Activated naive CD4-positive, alpha-beta T cell (primary cell): ENCODE measurements at places on chromosomes 12 and 14.

DNA sequence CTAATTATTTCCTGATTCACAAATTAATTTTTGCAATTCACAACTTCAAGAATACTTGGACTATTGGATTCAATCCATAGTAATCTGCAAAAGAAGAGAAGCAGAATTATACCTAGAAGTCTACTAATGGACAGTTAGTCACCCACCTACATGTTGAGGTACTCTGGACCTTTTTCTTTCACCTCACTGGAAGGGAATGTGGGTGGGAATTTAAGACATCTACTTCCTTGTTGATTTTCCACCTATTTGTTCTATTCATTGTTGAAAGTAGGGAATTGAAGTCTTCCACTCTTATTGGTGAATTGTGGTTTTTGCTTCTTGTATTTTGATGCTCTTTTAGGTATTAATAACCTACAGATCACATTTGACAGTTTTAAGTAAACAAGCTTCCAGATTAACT, 11.0 kb downstream of the RESF1 start:
- no peak for DNase-seq

DNA sequence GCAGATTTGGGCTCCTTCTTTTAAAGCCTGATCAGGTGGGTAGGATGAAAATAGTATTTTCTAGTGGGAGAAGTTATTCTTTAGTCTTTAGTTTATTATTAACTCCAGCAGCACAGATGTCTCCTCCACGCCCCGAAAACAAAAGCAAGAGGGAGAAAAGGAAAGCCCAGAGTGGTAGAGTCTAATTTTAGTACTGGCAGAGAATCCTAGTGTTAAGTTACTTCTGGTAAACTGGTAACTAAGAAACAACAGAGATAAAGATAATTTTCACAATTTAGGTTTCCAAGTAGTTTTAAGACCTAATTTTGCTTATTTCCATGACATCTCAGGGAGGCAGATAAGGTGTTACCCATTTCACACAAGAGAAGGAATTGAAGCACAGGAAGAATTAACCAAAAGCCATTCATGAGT, 16.3 kb downstream of the ATP5MC2 start:
- no peak for DNase-seq

- no peak for DNase-seq
Measured at GRCh38 chr14:97024300-97024699, 227.1 kb downstream of the VRK1 start.

- no peak for DNase-seq
Measured at GRCh38 chr12:65741656-65742017, 82.6 kb upstream of the HMGA2 start.

GRCh38 chr14:103897075-103897947, 30.9 kb upstream of the TDRD9 start:
- DNase-seq = no peak

DNA sequence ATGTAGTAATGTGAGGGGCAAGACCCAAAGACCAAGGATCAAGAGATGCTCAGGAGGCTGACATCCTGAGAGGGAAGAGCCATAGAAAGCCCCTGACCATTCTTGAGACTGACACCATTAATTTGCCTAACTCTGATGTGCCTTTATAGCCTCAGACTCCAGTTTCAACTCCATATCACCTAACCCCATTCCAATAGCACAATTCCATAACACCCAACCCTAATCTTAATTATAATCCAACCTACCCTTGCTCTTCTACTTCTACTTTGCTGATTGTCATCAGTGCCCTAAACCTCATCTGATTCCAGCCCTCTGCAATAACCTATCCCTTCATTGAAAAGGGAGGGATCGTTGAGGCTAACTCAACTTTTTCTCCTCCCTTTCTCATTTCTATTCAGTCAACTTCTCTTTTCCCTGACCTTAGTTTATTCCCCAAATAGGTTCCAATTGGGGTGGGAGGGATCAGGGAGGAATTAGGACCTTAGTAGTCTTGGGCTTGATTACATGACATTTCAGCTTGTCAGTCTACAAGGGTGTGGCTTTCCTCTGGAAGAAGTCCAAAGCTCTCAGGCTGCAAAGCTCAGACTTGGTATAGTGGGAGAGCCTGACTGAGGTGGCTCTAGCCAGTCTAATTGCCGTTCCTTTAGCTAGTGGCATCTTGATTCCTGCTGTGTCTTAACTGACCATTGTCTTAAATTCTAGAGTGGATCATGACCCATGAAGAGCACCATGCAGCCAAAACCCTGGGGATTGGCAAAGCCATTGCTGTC, 3.1 kb downstream of the PFKM start:
- no peak for DNase-seq

- no peak for DNase-seq
Measured at GRCh38 chr12:30813525-30814294, 59.0 kb upstream of the CAPRIN2 start.

DNA sequence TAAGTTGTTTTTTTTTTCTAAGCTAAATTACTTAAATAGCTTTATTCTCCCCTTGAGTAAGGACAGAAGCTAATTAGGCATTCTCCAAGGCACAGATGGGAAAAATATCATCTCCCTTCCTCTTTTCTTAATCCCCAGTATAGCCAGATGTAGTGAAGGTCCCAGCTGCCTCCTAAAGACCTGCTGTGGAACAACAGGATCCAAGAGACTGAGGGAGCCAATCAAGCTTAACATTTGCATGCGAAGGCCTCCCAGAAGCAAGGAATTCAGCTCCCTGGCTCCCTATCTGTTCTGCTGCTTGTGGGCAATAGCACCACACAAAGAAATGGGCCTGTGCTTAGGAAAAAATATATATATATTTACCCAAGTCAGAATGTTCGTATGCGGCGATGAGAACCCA, 255.2 kb downstream of the SYT1 start:
- DNase-seq = no peak

- DNase-seq = no peak
Measured at GRCh38 chr12:121812320-121812871, 8.6 kb downstream of the SETD1B start.

- DNase-seq = no peak
Measured at GRCh38 chr14:23055621-23056144, 1.6 kb downstream of the CDH24 start.

DNA sequence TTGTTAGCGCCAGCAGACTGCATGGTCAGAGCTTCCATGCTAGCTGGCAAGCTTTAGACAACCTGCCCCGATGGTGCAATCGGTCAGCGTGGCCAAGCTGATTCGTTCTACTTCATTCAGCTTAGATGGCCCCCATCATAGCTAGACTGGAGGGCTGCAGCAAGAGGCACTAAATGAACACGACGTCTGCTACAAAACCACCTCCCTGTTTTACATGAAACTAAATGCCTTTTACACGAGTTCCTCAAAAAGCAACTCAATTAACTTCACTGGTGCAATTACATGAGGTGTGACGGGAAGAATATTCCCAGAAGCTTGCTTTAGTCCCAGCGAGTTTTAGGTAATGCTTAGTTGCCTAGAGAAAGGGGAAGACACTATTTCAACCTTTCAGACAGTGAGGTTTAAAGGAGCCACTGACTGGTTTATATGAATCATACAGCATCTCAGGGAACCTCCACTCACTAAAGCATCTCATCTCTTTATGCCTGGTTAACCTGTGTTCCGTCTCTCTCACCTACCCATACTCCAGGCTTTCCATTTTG, 8.4 kb downstream of the NIN start:
- no peak for DNase-seq

GRCh38 chr12:1122786-1123185, 131.8 kb downstream of the ERC1 start:
- no peak for DNase-seq

- no peak for DNase-seq
Measured at GRCh38 chr12:25069224-25069623, 120.3 kb upstream of the BCAT1 start.

GRCh38 chr12:96308881-96309280, 91.4 kb downstream of the CDK17 start:
- DNase-seq = no peak
